ENCODE measurements at places on chromosomes 2 and 18. TPM values are rescaled to one million over a fixed set of nuclear protein-coding genes. Genes with fewer than 3 reads are reported as not detected.

GRCh38 chr2:219207884-219208740 is 1.5 kb downstream of the ZFAND2B start:
- no peak for DNase-seq

Gene B3GNT7
- 6.1 TPM for total RNA-seq

GRCh38 chr18:3466872-3467271 is 16.9 kb downstream of the TGIF1 start:
- no peak for DNase-seq

DNA sequence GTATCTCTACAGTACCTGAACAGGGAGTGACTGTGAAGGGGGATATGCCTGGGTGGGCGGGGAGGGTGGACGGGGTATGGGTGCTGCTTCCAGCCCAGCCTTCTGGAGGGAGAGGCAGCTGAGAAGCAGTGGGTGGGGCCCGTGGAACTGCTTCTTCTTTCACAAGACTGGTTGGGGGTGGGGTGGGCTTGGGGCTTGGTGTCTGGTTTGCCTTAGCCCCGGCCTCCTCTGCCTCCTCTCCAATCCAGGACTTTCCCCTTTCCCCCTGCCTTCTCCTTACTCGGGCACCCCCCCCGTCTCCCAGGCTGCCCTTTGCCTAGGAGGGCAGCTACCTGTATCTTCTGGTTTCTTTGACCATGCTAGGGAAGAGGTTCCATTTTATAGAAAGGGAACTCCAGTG is 233.4 kb downstream of the DYSF start:
- no peak for DNase-seq

GRCh38 chr2:172107690-172108586 is 5.2 kb upstream of the DLX2 start:
- DNase-seq: no peak

Gene IGFBP5
- 3.9 TPM for total RNA-seq

Gene CHAC2
- 8.4 TPM for total RNA-seq

Gene MATN3
- total RNA-seq: not detected

DNA sequence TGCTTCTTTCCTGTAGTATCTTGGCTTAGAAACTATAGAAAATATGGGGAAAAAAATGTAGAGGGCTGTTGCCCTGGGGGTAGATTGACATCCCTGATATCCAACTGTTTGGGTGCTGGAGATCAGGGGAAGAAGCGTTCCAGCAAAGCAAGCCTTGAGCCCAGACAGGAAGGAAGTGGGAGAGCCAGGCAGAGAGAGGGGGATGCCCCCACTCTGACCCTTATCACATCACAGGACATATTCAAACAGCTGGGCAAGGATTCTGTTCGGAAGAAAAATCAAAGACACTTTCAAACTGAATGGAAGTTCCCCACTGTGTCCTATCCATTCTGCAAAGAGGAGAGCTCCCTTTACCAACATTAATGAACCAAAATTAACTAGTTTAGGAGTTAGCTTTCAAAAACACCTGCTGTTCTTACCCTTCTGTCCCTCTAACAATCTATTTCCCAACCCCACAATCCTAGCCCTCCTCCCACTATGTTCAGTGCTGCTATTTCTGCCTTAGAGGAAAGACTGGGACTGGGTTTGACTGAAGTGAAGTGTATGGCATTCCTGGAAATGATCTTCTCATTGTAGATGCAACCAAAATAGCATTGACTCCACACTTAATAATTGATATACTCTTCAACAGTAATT is 16.9 kb upstream of the KCNG3 start:
- no peak for DNase-seq

Gene ALPG
- 0.10 TPM for total RNA-seq

- DNase-seq: no peak
Measured at GRCh38 chr18:4286256-4286655, 168.9 kb downstream of the DLGAP1 start.

GRCh38 chr18:53698907-53699306 is 525.6 kb downstream of the MBD2 start:
- DNase-seq: no peak

Gene RFTN2
- total RNA-seq: not detected

Gene GALNT5
- total RNA-seq: 3.9 TPM

Gene HOXD10
- not detected for total RNA-seq

GRCh38 chr2:144330951-144331673 is 188.8 kb downstream of the ZEB2 start:
- no peak for DNase-seq

Gene ANKRD36
- 16.5 TPM for total RNA-seq

Gene SLC25A12
- 16.0 TPM for total RNA-seq

DNA sequence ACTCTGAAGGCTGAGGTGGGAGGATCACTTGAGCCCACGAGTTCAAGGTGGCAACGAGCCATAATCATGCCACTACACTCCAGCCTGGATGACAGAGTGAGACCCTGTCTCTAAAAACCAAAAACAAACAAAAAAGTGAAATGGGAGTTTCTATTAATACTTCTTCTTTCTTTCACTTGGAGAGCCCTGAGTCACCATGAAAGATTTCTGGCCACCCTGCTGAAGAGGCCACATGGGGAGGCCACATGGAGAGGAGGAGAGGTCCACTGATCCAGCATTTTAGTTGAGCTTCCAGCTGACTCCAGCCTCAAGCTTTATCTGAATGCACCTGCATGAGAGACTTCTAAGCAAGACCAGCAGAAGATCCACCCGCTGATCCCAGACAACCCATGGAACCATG is 74.2 kb upstream of the LAPTM4A start:
- DNase-seq: no peak

- no peak for DNase-seq
Measured at GRCh38 chr2:44296653-44297052, 21.4 kb downstream of the SLC3A1 start.

Gene TUBB6
- total RNA-seq: 87.4 TPM

DNA sequence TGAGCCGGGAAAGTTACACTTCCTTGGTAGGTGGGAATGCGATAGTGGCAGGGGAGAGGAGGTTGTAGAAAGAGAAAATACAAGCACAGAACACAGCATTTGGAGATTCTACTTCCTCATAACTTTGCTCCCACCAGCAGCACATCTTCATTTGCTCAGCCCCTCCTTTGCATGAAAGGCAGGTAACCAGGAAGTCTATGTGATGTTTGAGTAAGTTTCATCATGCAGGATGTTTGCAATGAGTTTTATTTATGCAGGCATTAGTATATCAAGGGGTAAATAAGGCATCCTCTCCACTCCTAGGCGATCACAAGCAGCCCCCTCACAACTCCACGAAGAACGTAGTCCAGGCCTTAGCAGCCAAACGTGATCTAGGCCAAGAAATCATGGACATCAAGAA is 5.0 kb downstream of the RNF152 start:
- DNase-seq: no peak

Gene EHBP1
- total RNA-seq: 89.9 TPM

DNA sequence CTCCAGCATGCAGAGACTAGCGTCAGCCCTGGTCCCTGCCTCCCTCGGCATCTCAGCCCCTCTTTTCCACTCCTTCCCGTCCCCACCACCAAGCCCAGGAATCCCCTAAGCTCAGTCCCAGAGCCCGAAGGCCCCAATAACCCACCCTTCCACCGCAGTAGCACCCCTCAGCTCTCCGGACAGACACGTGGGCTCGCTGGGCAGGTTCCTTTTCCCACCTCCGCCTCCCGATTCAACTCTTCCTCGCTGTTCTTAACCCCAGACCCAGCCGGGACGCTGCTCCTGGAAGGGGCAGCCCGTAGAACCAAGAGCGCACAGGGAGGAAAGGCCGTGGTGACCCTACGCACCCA is 1.4 kb downstream of the IHH start:
- DNase-seq: no peak

DNA sequence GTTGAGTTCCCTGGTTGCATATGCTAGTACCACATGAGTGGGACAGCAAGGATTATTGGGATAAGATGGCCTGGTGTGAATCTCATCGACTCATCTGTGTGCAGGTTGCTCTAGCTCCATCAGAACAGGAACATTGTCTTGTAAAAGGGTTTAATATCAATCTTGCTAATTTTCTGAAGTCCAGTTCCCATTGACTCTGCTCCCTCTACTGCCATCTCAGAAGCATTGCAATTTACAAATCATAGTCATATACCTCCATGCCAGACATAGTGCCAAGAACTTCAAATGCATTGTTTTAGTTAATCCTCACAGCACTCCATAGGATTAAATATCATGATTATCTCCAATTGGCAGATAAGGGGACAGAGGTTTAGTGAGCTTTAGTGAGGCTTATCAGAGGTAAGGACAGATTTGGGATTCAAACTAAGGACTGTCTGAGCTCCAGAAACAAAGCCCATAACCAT is 4.8 kb upstream of the STAT4 start:
- DNase-seq: peak; percentile 42

- DNase-seq: no peak
Measured at GRCh38 chr18:24923138-24923537, 428.8 kb downstream of the ZNF521 start.

DNA sequence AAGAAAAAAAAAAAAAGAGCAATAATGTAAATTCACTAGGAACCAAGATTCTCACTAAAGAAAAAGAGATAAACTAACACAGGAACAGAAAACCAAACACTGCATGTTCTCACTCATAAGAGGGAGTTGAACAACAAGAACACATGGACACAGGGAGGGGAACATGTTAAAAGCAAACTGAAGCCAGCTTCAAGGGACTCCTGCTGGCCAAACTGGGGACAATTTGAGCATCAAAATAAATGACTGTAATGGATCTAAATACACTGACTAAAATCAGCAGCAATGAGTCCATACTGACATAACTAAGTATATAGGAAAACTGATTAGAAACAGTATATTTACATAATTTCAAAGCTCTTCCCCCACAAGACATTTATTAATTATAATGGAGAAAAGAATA is 73.0 kb downstream of the FARSB start:
- no peak for DNase-seq

DNA sequence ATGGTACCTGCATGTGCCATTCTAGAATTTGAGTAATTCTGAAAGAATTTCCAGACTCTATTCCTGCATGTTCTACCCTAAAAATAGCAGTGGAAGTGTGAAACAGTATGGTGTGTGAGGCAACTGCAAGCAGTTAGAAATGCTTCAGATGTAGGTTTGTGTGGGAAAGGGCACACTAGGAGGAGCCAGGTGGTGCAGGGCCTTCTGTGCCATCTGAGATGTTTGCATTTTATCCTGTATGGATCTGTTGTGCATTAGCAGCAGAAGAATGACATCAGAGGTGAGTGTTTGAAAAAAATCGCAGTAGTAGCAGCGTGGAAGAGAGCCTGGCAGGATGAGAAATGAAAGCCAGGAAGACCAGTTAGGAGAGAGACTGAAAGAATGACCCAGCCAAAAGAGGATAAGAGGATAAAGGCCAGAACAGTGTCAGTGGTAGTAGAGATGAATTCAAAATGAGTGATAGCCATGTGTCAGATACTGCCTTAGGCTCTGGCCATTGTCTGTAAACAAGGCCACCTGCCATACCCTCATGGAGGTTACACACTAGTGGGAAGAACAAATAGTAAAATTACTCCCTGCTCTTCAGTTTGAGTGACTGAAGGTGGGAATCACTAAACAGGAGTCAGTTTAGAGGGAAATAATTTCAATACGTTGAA is 142.2 kb downstream of the PKP4 start:
- DNase-seq: no peak

DNA sequence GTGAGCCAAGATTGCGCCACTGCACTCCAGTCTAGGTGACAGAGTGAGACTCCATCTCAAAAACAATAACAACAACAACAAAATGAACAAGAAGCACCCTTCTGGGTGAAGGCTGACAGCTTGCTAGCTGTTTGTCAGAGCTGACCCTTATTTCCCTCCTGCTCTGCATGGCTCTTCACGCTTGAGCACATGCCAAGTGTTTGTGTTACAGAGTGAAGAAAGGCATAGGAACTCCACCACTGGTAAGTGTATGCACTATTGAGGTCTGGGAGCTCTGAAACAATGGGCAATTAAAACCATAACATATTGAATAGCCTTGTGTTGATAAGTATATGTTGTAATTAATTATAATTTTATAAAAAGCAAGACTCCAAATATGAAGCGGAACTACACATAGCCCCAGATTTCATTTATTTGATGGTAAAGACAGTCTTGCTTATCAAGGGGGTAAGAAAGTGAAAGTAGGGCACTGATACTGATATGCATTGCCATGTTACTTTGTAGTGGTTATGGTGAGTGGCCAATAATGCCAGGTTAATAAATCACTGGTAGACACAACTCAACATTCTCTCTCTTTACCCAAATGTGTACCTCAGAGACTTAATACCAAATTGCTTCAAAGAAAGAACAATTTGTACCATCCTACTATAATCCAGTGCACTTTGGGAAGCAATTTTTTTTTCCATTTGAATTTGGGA is 163.4 kb downstream of the VWC2L start:
- no peak for DNase-seq

DNA sequence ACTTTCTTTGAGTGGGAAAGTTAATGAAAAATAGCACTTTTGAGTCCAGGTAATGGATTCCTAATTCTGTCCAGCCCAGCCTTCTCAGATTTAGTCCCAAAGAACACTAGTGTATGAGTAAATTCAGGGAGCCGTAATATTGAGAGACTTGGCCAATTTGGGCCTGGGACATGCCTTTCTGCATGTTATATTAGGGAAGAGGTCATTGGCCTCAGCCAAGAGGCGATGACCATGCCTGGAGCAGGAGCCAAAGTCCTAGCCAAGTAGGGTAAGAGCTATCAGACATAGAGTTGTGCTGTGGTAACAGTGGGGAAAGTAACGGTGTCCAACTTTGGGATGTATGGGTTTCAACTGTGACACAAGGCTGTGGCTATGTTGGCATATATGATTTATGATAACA is 336.5 kb upstream of the ZNF804A start:
- no peak for DNase-seq

- no peak for DNase-seq
Measured at GRCh38 chr2:9445089-9445488, 21.6 kb downstream of the CPSF3 start.

DNA sequence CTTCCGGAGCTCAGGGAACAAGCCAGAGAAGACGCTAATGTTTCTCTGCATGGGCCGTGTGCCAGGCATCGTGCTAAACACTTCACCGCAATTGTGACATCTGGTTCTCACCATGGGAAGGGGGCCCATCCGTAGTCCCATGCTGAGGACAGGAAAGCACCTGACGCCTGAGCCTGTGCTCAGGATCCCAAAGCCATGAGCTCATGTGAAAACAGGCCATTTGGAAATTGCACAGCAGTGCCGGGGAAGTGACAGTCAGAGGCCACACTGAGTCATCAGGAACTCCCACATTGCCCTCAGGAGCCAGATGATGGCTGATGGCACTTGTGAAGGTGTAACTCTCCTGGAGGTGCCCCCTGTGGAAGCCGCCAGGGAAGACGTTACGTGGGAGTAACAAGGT is 141.0 kb downstream of the INHBB start:
- DNase-seq: no peak

Gene PRKAG3
- total RNA-seq: not detected
